T47D (cell line): ENCODE measurements at places on chromosomes 3 and 15.

GRCh38 chr3:35785234-35785888, 146.0 kb downstream of the ARPP21 start:
- DNase-seq = no peak

DNA sequence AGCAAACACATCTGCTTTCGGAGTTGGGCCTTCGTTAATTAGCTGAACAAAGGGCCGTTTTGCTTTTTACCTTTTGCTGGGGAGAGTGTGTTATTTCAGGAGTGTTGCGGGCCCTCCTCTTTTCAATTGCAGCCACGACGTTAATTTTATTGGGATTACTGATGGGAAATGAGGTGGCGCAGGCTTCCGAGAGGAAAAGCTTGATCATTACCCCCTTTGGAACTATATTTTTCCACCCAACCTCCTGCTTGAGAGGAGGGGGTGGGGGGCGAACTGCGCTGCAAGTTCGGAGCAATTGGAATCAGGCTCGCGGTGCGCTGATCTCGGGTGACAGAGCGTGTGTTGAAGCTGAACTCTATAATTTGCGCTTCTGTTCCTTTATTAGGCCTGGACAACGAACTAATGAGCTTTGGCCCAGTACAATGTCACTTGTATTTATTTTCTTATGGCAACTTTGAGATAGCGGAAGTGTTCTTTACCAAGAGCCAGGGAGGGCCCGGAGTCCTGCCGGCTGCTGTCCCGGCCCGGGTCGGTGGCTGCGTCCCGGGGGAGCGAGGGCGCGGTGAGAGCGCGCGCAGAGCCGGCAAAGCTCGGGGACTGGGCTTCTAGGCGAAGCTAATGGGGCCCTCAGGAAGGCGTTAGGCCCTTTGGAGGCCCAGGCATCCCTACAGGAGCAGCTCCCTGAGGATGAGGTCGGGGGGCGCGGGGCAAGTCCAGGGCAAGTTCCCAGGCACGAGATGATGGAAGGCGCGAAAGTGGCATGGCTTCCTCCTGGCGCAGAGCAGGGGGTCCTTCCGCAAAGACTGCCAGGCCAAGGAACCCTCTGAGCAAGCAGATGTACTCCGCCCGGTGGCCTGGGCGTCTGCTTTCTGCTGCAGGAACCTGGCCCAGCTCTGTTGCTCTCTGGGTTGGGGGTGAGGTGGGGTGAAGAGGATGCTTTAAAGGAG, 12.9 kb downstream of the NR2F2 start:
- DNase-seq = no peak

- no peak for DNase-seq
Measured at GRCh38 chr3:197490098-197491058, 65.4 kb downstream of the BDH1 start.

- no peak for DNase-seq
Measured at GRCh38 chr3:101690972-101691371, 4.5 kb upstream of the RPL24 start.

DNA sequence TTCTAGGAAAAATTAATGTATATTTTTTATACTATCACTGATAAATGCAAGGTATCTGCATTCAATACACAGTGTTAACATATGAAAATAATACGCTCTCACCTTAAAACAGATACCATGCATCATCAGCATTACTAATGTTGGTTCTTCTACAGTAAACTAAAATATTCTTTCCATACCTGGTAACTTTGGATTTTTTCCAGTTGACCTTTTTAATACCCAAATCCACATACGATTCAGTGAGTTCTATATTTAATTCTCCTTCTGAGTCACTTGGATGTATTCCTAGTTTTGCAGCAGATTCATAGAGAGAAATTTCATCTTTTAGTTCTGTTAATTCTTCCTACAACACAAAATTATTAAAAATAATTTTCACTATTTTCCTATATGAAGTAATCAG, 29.9 kb downstream of the CEP152 start:
- DNase-seq = no peak

- DNase-seq = no peak
Measured at GRCh38 chr3:148450819-148451218, 246.9 kb upstream of the AGTR1 start.

GRCh38 chr3:4582624-4583023, 89.5 kb downstream of the ITPR1 start:
- no peak for DNase-seq

DNA sequence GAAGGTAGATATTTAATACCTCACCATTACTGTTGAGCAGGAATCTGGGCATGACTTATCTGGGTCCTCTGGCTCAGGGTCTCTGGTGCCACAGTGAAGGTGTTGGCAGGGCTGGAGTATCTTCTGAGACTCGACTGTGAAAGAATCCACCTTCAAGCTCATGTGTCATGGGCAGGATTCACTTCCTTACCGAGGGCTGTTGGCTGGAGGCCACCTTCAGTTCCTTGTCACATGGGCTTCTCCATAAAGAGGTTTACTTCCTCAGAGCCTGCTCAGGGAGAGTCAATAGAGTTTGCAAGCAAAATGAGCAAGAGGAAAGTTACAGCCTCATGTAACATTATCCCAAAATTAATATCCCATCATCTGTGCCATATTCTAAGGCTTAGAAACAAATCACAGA, 459.5 kb downstream of the NR2F2 start:
- DNase-seq = peak; percentile 22

DNA sequence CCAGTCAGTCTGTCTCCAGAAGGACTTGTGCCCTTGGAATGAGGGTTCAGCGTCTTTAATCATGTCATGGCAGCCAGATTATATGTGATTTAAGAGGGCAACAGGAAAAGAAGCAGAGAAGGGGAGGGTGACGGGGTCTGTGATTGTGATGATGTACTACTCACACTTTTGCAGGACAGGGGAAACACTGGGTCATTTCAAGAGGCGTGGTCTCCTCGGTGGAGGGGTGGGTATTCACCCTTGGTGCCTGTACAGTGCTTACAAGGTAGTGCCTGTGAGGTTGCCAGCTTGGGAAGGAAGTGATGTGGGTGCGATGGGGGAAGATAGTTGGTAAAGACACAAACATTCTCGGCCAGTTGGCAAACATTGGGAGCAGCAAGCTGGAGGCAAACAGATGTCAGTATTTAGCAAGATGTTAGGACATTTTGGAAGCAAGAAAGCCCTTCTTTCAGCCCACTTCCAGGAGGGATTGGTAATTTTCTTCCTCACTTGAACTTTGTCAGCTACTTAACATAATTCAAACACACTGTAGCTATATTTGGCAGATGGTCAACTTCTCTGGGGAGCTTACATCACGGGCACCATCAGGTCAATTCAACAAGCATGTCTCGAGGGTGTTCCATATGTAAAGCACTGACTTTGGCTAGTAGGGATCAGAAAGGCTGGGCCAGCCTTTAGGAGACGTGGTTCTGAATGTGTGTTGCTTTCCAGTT, 71.4 kb upstream of the ROPN1 start:
- no peak for DNase-seq
